ENCODE measurements at places on chromosomes 5 and 9.

GRCh38 chr9:77328102-77328501 is 150.8 kb downstream of the VPS13A start:
- DNase-seq: no peak

- no peak for DNase-seq
These were observed 224.6 kb downstream of the GABBR2 start for GRCh38 chr9:98484162-98484561.

- no peak for DNase-seq
These were observed 110.2 kb upstream of the COL5A1 start for GRCh38 chr9:134531220-134531970.

DNA sequence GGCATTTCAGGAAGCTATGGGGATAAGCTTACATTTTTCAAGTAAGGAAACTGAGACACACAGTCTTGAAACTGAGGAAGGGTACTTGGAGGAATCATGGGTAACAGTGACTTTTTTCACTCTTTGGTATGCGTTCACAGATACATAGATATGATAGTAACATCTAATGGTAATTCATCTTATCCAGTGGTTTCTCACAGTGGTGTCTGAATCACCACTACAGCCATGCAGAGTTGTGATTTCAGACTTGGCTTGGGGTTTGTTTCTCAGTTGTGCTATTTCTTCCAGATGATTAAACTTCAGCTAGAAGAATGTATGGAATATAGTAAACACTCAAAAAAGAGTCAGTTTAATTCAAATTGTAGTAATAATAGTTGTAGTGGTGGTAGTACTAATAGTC is 239.1 kb upstream of the NUDT12 start:
- DNase-seq: no peak

- peak; percentile 34 for DNase-seq
These were observed 133.7 kb downstream of the NMUR2 start for GRCh38 chr5:152271420-152271819.

DNA sequence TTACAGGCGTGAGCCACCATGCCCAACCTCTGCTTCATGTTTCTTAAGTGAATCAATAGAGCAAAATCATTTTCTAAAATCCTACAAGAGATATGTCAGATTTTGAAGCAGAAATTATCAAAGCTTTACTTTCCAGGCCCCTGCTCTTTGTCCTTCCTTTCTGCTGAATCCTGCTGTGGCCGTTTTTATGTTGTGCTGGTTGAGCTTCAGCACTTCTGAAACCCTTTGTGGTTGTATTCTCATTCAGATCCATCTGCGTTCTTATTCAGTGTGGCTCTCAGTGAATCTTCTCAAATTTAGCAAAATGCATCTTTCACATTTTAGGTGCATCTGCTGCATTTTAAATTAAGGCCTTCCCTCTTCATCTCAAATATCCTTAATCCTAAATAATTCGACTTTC is 26.0 kb downstream of the JMY start:
- no peak for DNase-seq

DNA sequence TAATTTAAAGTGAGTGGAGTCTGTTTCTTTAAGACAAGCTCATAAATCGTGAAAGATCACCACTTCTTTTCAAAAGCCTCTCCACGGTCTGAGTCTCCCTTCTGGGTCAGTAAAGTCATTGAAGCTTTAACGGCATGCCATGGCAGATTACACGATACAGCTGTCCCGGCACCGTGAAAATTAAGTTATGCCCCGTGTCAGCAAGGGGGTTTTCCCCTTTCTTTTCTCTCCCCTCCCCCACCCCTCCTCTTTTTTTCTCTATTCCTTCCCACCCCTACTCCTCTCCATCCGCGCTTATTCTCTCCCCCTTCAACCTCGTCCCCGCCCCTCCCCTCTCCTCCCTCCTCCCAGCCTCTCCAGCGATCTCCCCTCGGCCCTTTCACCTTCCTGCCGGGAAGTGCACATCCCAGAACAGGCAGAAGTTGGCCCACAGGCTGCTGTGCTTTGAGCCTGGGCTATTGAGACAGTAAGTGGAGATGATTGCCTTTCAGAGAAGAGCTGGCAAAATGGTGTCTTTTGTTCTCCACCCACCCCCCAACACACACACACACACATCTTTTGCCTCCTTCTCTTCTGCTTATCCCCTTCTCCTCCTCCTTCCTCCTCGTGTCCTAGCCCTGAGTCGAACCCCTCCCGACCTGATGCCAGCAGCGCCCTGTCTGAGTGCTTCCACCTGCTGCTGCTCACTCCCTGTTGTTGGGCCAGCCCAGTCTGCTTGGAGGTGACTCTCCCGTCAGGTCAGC is 44.1 kb downstream of the GAS1 start:
- peak; percentile 67 for DNase-seq

- DNase-seq: no peak
These were observed 298.6 kb downstream of the AGTPBP1 start for GRCh38 chr9:85443190-85443598.

DNA sequence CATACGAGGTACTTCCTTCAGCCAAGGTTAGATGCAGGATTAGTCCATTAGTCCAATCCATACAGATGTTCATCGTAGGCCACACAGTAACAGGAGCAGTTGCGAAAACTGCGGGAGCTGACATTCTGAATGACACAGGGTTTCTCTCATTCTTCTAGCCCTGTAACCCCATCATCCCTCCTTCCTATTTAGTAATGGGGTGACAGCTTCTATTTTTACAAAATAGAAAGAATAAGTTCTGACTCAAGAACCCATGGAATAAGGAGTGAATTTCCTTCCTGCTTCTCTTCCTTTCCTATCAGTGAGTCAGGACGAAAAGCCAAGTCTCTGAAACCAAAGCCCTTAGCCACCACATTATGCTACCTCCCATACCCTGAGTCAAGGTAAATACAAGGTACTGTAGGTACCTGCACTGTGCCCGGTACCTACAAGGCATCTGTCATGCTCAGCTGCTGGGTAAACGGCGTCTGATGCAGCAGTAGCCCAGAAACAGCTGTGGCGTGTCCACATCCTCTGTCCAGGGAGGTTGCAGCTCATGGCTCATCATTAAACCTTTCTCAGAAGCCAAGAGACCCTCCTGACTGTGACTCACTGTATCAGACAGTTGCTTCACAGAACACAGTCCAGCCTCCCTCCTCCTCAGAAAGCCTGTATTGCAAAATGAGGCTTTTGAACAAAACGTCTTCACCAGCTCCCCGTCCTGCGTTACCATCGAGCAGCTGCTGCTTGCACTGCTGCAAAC is 84.2 kb downstream of the ESM1 start:
- DNase-seq: no peak

DNA sequence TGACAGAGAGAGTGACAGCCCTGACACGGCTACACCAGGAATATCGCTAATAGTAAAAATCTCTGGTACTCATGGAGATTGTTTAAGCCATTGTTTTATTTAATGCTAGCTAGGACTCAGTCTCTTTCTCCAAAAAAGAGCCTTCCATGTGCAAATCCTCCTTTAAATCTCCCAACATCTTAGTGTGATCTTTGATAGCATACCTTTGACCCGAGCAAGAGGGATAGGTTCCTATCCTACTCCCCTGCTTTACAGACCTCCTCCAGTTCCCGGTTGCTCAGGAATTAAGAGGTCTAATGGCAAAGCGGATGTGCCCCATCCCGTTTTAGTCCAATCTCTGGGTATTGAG is 663 bp upstream of the FRMD3 start:
- no peak for DNase-seq

- no peak for DNase-seq
These were observed 173.8 kb downstream of the AUH start for GRCh38 chr9:91187965-91188344.

- DNase-seq: no peak
These were observed 158.9 kb upstream of the EGFLAM start for GRCh38 chr5:38099205-38100168.

GRCh38 chr9:131787838-131788237 is 48.0 kb upstream of the RAPGEF1 start:
- DNase-seq: no peak

GRCh38 chr5:10266839-10267238 is 16.8 kb downstream of the CCT5 start:
- DNase-seq: no peak
